ENCODE measurements at places on chromosomes 13 and 19. TPM values are rescaled to one million over a fixed set of nuclear protein-coding genes. Genes with fewer than 3 reads are reported as not detected.

DNA sequence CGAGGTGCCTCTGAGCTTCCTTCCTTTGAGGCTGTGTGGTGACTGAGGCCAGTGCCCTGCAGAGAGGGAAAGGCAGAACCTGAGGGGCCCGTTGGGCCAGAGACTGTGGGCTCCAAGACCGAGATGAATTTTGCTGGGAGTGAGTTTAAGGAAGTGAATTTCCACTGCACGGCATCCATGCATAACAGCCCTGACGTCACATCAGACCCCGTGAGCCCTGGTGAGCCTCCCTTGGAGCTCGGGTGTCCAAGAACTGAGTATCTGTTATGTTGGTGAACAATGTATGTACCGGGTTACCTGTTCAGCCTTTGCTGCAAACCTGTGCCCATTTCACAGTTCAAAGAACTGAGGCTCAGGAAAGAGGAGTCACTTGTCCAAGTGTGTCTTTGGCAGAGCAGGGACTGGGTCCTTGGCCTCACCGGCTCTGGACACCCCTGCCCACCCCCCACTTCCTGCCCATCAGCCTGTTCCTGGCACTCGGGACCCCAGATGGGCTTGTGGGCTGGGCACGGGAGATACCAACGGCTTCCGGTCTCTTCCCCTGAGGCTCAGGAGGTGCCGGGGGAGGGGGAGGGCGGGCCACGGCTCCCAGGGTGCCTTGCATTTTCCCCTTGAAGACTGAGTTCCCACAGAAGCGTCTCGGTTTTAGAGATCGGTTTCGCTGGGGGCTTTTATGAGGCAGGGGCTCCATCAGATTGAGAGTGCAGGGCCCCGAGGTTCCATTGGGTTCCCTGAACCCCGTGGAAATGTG, 33.7 kb downstream of the NFILZ start:
- DNase-seq, result no peak

GRCh38 chr13:24162604-24163003, 2.1 kb downstream of the SPATA13 start:
- DNase-seq, result no peak

DNA sequence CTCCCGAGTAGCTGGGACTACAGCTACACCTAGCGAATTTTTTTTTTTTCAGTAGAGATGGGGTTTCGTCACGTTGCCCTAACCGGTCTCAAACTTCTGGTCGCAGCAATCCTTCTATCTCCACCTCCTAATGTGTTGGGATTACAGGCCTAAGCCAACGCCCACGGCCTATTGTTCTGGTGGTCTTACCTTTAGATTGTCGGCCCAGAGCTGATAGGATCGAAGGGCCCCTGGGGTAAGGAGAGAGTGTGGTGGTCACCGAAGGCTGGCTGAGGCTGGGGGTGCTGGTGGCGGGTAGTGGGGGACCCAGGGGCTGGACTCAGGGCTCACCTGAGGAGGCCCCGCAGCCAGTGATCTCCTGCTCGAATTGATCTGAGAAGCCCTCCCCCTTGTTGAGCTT, 7.0 kb downstream of the CRB3 start:
- no peak for DNase-seq

DNA sequence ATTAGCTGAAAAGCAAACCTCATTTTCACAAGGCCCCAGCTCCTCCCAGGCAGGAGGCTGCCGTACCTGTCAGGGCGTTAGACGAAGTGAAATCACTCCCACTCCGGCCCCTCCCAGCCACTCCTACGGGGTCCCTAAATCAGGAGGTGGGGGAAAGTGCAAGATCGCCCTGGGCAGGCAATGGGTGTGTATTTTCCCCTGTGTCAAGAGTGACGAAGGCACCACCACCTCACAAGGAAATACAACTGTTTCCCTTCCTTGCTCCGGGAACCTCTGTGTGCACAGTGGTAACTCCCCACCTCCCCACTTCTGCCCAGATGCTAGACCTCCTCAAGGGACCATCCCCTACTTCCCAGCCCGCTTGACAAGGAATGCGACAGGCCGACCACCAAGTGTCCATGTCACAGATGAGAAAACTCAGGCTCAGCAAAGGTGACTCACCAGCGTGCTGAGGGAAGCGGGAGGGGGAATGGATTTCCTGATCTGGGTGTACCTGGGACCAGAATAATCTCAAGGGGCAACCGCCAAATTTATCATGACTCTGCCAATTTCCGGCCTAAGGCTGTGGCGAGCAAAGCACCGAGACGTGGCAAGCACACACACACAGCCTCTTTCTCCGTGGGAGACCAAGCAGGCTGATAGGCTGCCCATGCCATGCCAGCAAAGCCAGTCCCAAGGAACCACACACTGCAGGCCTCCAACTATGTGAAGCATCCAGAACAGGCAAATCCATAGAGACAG, 7.3 kb downstream of the PPP6R1 start:
- DNase-seq, result no peak

GRCh38 chr19:6577476-6578125, 13.3 kb downstream of the CD70 start:
- DNase-seq, result no peak

GRCh38 chr19:44942067-44942571, at the start of gene APOC4:
APOC4 (plus strand) TSS chr19:44942237; CDS start chr19:44942278, 41 bp downstream.
- DNase-seq, result no peak

SRRM5 gene
- 0.23 TPM for polyA plus RNA-seq

ZNF439 gene
- 3.6 TPM for polyA plus RNA-seq

Measured in urinary bladder (tissue), 4 donors.